Psoas muscle (tissue), 8 donors: ENCODE measurements at places on chromosomes 5 and 9. TPM values are rescaled to one million over a fixed set of nuclear protein-coding genes. Genes with fewer than 3 reads are reported as not detected.

Gene ANKRD18A
- not detected for polyA plus RNA-seq

Gene ADAMTS13
- polyA plus RNA-seq = 1.8 TPM

Gene FBXW11
- polyA plus RNA-seq = 50.1 TPM

Gene TUSC1
- 7.1 TPM for polyA plus RNA-seq

Gene BARHL1
- polyA plus RNA-seq = not detected

Gene ZNF454
- 0.47 TPM for polyA plus RNA-seq

Gene CATSPER3
- polyA plus RNA-seq = 0.73 TPM

Gene LCN15
- polyA plus RNA-seq = 1.4 TPM

Gene LCN9
- not detected for polyA plus RNA-seq
